ENCODE measurements at places on chromosomes 16 and 17.

GRCh38 chr17:72599891-72600290, 479.1 kb downstream of the SOX9 start:
- DNase-seq: no peak

DNA sequence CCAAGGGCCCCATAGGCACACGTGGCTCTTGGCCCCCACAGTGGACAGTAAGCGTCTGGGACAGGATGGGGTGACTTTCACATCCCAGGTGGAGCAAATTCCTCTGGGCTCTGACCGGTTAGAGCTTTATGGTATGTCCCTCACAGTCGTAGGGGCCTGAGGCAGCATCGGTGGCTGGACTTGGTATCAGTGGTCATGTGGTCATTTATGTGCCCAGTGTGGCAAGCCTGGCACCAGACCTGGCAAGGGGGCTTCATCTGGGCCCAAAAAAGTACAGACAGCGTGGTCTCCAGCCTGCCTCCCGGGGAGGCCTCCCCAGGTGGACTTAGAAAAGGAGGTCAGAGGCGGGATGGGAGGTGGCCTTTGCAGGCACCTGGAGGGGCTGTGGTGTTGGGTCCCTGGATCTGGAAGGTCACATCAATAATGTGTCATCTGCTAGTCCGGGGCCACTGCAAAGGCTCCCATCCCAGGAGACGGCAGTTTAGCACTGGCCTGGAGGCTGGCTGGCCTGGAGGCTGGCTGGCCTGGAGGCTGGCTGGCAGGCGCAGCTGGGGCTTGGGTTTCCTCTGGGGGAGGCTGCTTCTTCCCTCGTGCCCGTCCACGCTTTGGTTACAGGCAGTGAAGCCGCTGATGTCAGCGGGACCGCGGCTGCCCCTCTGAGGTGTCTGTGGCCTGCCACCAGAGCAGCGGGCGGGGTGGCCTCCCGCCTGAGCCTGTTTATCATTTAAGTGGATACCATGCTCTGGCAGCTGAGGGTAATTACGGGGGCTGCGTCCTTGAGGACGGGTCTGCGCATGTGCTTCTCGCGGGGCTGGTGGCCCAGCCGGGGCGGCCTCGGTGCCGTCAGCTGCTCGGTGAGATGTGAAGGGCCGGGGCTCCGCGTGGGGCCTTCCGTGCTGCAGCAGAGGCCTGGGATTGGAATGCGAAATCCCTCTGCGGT, 20.7 kb upstream of the CBX4 start:
- DNase-seq: no peak

DNA sequence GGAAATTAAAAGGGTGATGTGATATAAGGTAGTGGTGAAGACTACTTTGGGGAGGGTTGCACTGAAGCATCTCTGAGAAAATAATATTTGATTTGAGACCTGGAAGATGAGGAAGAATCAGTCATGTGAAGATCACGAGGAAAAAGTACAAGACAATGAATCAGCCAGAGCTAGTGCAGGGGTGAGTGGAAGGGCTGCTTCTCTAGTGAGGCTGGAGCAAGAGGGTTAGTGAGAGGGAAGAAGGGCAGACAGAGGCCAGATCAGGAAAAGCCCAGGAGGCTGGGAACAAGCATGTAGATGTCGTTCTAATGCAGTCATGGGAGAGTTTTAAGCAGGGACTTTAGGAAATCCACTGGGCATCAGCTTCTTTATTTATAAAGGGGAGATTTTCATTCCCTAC, 504.2 kb upstream of the SALL1 start:
- no peak for DNase-seq

DNA sequence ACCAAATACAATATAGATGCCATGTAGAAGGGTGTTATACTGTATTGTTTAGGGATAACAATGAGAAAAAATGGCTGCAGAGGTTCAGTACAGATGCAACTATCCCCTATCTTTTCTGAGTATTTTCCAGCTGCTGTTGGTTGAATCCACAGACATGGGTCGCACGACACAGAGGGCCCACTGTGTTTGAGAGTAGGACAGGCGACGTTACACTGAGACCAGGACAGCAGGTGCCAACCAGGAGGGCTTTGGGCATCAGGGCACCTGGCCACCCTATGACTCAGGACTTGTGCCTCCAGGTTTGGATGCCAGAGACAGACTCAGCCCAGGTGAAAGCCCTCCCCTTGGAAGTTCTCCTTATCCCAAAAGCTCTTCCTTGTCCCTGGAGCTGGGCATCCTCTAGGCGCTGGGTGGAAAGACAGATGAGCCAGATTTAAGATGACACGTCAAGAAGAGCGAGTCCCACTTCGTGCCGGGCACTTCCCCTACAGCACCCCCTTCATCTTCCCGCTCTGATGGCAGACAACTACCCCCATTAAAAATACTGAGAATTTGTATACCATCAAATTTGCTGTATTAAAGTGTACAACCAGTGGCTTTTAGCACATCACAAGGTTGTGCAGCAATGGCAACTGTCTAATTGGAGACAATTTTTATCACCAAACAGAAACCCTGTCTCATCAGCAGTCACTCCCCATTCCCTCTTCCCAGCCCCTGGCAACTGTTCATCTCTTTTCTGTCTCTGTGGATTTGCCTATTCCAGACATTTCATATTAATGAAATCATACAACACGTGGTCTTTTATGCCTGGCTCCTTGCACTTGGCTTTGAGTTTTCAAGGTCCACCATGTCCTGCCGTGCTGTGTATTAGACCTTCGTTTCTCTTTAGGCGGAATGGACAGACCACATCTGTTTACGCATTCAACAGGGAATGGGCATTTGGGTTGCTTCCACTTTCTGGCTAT, 30.6 kb downstream of the TNFRSF13B start:
- no peak for DNase-seq

GRCh38 chr17:41639492-41640473, 15.4 kb upstream of the KRT17 start:
- no peak for DNase-seq

DNA sequence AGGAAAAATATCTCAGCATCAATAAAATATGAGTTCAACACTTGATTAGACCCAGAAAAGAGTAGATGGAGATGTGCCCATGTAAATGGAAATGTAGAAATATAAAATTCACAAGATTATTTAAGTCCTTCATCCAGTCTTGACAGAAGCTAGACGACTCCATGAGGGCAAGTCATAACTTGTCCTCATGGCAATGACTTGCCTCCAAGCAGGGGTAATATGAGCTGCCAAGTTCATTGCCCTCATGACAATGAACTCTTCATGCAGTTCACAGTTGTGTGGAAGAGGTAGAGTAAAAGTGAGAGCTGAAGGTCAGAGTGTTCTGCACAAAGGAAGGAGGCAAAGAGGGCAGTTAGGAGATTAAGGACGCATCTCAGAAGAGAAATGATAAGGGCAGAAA, 22.3 kb downstream of the CDH11 start:
- no peak for DNase-seq

- no peak for DNase-seq
Measured at GRCh38 chr16:72677662-72678447, 370.1 kb downstream of the ZFHX3 start.

DNA sequence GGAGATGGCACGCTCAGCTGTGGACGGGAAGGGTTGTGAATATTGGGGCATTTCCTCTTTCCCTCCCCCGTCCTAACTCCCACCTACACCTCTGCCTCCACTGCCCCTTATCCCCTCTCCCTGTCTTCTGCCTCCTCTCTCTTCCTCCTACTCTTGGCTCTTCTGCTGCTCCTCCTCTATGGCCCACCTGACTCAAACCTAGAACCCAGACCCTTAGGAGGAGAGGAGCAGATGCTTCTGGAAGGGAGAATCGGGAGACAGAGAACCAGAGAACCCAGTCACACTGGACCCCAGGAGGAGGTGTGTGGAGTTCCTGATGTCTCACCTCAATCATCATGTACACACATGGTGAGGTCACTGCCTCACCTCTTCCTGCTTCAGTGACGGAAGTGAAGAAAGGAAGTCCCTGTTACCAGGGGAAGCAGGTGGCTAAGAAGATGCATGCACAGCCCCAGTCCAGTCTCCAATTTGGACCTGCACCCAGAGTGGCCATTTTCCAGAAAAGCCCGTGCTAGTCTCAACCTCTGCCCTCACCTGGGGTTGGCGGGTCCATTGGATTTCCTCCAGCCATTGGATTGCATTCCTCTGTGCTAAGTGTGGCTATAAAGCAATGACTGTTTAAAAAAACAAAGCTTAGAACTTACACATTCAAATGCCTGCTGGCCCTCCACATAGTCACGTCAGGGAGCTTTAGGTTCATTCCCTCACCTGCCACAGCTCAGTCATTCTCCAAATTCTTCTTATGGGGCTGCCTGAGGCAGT, 4.0 kb downstream of the RNF222 start:
- DNase-seq: no peak

GRCh38 chr16:48335961-48336360, 49.3 kb downstream of the SIAH1 start:
- DNase-seq: no peak

DNA sequence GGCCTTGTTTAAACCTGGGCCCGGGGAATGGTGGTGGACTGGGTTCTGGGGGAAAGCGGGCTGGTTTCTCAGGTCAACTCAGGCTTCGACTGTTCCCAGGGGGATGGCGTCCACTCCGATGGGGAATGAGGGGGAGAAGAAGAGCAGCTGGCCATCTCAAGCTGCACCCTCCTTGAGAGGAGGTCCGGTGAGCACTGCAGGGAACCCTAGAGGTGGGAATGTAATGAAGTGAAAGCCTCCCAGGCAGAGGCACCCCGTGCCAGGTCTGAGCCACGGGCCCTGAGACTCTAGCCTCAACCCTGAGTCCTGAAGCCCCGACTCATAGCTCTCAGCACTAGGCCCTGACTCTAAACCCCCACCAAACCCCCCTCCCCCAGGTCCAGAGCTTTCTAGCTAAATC, 1.2 kb upstream of the CDIPT start:
- DNase-seq: no peak

- DNase-seq: no peak
Measured at GRCh38 chr16:46858151-46858550, 26.0 kb upstream of the GPT2 start.

DNA sequence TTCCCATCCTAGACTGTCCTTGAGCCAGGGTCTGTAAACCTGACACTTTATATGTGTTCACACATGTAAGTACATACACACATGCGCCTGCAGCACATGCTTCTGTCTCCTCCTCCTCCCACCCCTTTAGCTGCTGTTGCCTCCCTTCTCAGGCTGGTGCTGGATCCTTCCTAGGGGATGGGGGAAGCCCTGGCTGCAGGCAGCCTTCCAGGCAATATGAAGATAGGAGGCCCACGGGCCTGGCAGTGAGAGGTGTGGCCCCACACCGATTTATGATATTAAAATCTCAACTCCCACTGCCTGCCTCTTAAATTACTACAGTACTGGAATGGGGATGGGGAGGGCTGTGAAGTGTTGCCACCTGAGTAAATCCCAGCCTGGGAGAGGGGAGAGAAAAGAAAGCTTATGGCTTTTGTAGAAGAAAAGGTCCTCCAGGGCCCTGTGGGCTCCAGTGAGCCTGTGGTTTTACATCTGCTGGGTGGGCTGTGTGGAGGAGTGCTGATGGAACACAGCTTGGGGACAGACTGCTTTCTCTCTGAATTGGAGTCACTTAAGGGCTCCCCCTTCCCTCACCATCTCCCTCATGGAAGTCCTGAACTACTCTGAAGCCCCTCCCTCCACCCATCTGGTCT, 990 bp upstream of the WNK4 start:
- no peak for DNase-seq

- DNase-seq: no peak
Measured at GRCh38 chr16:72362973-72363372, 191.0 kb upstream of the PMFBP1 start.

- no peak for DNase-seq
Measured at GRCh38 chr16:78209951-78210661, 110.7 kb downstream of the WWOX start.

- peak; percentile 59 for DNase-seq
Measured at GRCh38 chr17:72219137-72219823, 98.5 kb downstream of the SOX9 start.

DNA sequence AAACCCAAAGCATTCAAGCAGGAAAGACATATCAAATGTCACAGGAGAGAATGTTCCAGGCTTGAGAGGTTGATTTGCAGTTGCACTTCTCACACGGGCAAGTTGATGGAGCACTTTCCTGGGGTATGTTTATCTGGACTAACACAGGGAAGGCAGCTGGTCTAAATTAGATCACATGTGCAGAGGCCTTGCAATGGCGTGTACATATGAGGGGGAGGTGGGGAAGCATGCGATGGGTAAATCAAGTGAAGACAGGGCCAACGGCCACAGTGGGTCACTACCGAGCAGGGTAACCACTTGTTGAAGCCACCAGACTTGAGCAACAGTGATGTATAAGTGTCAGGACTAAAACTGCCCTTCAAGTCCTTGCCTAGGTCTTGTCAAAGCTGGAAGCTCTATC, 156.6 kb upstream of the MAF start:
- no peak for DNase-seq

- DNase-seq: no peak
Measured at GRCh38 chr16:11535494-11535893, 51.2 kb downstream of the LITAF start.

DNA sequence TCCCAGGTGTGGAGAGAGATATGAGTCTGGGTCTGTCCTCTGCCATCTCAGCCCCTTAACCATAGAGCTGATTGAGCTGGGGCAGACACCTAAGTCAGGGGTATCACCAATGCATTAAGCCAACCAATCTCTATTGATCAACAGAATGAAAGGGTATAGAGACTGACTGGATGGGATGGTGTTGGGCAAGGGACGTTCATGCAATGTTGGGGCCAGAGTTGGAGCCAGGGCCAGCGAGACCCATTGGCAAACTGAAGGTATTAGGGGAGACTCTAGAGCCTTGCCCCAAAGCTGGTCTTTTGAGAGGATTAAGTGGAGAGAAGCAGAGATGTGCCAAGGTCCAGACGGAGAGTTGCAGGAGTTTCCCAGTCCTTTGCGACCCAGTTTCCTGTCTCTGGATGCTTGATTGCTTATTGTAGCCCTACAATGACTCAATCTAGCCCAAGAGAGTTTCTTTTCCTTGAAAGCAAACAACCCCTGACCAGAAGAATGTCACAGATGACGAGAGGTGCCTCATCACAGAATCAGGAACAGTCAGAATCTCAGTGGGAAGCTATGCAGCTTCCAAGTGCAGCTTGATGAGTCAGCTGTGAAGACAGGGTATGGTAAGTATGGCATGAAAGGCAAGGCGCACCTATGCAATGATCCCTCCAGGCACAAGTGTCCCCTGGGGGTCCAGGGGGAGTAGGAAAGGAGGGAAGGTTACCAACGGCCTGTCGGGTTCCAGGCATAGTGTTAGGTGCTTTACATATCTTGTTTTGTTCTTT, 137.2 kb downstream of the UTP18 start:
- DNase-seq: no peak

DNA sequence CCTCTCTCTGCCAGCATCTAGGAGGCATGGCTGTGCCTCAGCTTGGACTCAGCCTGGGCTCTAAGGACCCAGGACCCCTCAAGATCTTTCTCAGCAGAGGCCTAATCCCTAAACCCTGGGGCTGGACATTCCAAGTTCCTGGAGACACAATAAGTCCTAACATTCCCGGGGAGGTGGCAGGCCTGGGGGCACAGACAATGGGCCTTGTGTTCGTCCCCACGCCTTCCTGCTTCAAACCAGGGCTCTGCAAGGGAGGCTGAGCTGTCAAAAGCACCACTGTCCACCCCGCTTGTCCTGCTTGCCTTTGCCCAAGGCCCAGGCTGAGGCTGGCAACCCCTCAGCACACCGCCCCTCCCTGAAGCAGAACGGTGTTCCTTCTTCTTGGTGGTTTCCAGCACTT, 13.7 kb downstream of the SDK2 start:
- no peak for DNase-seq

Data from glutamatergic neuron (in vitro differentiated cells).